Renal cortex interstitium (tissue), 15 donors: ENCODE measurements at places on chromosomes 7 and 10. TPM values are rescaled to one million over a fixed set of nuclear protein-coding genes. Genes with fewer than 3 reads are reported as not detected.

The IQUB gene
- 5.0 TPM for polyA plus RNA-seq

The SYNPO2L gene
- polyA plus RNA-seq, result 1.6 TPM

The MYPN gene
- polyA plus RNA-seq, result 0.05 TPM

The ENTPD1 gene
- polyA plus RNA-seq, result 19.8 TPM

The OR13A1 gene
- polyA plus RNA-seq, result 0.04 TPM
